ENCODE measurements at places on chromosomes 4 and X.

GRCh38 chr4:22680065-22680642, 12.6 kb upstream of the GBA3 start:
- DNase-seq = no peak

GRCh38 chr4:158778156-158778711, 9.4 kb downstream of the FNIP2 start:
- DNase-seq = no peak

DNA sequence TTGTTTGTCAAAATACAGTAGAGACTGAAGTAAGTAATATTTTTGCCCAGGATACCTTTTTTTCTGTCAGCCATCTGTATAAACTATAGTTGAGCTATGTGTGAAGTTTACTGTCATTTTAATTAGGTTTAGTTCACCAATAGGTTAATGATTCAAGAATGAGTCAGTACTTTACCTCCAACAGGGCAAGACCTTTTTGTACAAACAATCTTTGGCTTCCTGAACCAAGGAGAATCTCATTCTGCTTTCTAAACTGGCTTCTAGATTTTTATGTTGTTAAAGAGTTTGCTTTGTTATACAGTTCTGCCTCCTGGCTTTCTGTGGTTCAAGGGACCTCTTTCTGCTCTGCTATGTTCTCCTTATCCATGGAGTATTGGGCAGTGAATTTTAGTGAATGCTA, 412.0 kb upstream of the NR3C2 start:
- no peak for DNase-seq

- DNase-seq = no peak
These were observed 212.7 kb downstream of the CENPC start for GRCh38 chr4:67332627-67333026.

GRCh38 chr4:20337261-20337664, 85.6 kb downstream of the SLIT2 start:
- DNase-seq = no peak

GRCh38 chrX:15523088-15523487, 22.5 kb downstream of the BMX start:
- DNase-seq = no peak

- no peak for DNase-seq
These were observed 29.9 kb downstream of the HMX1 start for GRCh38 chr4:8841678-8842268.

DNA sequence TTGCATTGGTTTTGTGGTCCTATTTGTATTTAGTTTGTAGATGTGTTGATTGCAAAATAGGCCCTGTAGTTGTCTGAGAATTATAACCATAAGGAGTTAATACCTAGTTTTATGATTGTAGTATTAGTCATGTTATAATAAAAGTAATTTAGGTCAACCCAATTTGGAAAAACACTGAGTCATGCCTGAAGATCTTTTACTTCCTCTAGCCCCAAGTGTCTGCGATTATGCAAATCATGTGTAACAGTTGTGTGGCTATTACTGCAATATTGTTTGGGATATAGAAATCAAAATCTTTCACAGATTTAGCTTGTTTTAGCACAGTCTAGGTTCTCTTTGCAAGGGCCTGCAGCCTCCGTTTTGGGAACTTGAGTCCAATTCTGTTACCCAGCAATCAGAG, 12.6 kb downstream of the SRD5A3 start:
- DNase-seq = no peak

- DNase-seq = peak; percentile 16
These were observed 50.8 kb upstream of the SETD7 start for GRCh38 chr4:139606579-139607501.

DNA sequence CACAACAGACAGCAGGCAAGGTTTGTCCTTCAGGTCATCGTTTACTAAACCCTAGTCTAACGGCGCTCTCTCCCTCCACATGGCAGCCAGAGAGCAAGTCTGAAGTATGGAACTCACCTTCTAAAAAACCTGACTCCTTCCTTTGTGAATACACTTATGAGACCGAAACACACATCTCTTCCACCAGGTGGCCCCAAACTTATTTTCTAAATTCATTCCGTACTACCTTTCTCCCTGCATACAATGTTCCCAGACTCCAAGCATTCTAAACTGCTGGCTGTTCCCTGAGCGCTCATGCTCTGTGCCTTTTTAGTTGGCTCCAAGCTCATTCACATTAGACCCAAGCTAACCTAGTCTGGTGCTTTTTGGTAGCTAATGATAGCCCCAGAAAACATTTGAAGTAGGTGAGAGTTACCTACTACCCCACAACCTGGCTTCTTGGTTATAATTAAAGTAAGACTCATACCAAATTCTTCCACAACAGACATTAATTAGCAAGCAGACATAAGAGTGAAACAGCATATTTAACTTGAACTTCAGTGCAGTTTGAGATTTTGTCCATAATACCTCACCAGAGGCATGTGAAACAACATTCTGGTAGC, 67.6 kb upstream of the DCLK2 start:
- DNase-seq = peak; percentile 15

- no peak for DNase-seq
These were observed 94.6 kb upstream of the GALNT7 start for GRCh38 chr4:173073939-173074500.

- DNase-seq = no peak
These were observed 81.6 kb downstream of the SORBS2 start for GRCh38 chr4:185730387-185730786.

- DNase-seq = peak; percentile 47
These were observed 581 bp downstream of the UBE2K start for GRCh38 chr4:39698424-39699009.

DNA sequence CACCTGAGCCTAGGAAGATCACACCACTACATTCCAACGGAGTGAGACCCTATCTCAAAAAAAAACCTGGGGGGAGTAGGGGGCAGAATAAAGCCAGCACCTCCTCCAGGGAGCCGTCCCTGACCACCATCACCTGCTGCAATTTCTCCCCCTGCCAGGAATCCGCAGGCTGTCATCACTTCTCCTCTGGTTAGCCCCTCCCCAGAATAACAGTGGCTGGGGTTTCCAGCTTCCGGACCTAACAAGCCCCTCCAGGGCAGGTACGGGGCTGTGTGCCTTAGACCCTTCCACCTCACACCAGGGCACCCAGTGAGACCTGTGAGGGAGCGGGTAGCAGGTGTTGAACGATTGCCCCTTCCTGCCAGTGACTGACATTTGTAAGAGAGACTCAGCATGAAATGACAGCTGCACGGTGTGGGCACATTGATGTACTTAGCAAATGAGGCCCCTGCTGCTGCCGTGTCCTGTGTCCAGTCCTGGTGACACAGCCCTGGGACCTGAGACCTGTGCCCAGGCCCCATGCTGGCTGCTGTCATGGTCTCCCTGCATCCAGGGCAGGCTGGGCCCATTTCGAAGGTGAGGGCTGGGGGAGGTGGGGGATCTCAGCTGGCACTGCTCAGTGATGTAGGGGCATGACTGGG, 6.7 kb upstream of the WFS1 start:
- DNase-seq = no peak

DNA sequence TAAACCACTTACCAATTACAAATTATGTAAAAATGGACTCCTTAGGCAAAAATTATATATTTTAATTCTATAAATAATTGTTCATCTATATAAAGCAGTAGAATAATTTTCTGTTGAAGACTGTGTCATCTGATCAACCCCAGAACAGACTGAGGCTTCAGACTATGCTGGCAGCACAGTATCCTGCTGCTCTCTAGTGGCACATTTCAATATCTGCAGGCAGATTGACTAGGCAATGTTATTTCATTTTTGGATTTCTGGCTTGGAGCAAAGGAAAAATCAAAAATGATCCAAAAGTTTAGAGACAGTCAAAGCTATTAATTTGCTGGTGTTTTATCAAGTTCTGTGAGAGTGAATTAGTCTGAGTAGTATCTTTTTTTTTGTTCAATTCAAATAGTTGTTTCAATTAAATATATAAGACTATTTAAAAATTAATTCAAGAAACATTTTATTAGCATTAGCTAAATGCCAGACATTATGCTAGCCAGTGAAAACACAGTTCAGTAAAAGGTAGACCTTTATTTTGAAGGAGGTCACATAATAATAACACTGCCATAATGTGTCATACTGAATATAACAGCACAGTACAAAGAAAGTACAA, 21.3 kb upstream of the SULT1E1 start:
- DNase-seq = peak; percentile 39

DNA sequence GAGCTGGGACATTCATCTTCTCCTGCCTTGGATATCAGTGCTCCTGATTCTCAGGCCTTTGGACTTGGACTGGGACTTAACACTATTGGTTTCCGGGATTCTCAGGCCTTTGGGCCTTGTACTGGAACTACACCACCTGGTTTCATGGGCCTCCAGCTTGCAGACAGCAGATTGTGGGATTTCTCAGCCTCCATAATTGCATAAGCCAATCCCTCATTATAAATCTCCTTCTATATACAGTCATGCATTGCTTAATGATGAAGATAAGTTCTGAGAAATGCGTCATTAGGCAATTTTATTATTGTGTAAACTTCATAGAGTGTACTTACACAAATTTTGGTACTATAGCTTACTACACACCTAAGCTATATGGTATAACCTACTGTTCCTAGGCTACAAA, 8.9 kb upstream of the CCNG2 start:
- DNase-seq = no peak

- no peak for DNase-seq
These were observed 120.1 kb downstream of the PTTG2 start for GRCh38 chr4:38080061-38080974.

GRCh38 chr4:127449449-127449848, 183.3 kb upstream of the INTU start:
- DNase-seq = no peak

GRCh38 chr4:176377780-176378179, 58.0 kb downstream of the SPCS3 start:
- DNase-seq = no peak

DNA sequence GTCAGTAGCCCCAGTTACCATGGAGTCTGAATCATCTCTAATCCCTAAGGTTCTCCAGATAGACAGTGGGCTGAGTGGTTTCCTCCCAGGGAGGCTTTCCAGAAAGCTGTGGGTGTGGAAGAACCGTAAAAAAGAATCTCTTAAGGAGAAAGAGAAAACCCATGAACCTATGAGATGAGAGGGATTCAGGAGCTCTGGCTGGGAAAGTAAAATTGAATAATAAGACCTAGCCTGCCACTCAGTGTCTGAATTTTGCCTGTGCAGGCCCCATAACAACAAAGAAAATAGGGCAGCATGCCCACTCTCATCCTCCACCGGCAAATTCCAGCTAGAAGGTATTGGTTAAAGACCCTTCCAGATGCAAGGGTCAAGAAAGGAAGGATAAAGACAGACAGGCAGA, 16.9 kb downstream of the AWAT2 start:
- no peak for DNase-seq

DNA sequence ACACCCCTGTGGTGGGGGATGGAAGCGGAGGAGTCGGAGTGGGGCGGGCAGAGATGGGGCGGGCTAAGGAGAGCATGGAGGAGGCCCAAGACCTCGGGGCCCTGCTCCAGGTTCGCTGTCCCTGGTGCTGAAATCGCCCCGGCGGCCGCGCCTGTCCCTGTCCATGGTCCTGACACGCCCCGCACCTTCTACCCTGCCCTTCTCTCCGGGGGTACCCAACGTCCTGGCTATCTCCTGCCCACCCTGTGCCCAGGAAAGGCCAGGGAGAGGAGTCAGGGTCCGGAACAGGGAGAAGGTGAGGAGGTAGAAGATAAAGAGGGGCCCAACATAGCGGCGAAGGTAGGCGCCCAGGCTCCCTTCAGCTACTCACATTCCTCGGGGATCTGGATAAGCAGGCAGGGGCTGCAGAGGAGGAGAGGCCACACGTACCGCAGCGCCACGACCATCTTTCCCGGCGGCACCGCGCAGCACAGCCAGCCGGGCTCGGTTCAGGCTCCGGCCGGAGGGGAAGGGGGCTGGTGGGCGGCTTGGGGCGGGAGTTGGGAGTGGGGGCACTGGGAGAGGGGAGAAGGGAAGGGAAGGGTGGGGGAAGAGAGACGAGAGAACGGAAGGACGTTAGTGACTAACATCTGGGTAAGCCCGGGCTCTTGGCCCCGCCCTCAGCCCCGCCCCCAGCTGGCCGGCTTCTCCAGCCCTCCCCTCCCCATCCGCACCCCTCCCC, 10.4 kb downstream of the L1CAM start:
- DNase-seq = peak; percentile 72

- no peak for DNase-seq
These were observed 344.3 kb downstream of the GBA3 start for GRCh38 chr4:23036921-23037495.

DNA sequence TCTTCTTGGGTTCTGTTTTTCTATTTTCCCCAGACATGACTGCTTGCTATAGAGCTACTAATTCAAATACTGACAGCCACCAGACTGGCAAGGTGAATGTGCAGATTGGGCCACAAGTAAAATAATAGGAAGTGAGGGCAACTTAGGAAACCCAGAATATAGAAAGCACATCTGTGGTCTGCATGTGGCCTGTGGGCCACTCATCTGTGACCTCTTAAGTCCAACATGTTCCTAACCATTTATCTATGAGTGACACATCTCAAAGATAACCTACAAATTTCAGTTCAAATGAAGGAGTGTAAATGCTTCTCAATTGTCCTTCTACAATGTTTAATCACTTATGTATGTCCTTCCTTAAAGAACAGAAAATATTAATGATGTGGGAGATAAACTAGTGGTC, 128.9 kb downstream of the REELD1 start:
- DNase-seq = no peak

DNA sequence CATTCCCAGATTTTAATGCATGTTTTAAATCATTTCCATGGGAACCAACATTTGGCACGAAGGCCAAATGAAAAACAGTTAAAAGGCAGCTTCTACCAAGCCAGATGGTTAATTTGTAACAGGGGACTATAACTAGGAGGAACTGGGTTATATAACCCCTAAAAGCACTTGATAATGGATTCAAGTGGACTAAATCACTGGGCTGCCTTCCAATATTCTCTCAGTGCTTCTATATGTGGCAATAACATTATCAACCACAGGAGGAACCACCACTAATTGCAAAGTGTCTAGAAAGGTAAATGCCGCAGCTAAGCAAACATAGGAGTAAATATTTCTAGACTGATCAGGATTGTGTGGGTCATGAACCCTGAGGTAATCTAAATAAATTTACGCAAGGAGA, 391.5 kb downstream of the UBE2NL start:
- DNase-seq = no peak

GRCh38 chr4:27966664-27967063, 1106.0 kb downstream of the STIM2 start:
- no peak for DNase-seq

DNA sequence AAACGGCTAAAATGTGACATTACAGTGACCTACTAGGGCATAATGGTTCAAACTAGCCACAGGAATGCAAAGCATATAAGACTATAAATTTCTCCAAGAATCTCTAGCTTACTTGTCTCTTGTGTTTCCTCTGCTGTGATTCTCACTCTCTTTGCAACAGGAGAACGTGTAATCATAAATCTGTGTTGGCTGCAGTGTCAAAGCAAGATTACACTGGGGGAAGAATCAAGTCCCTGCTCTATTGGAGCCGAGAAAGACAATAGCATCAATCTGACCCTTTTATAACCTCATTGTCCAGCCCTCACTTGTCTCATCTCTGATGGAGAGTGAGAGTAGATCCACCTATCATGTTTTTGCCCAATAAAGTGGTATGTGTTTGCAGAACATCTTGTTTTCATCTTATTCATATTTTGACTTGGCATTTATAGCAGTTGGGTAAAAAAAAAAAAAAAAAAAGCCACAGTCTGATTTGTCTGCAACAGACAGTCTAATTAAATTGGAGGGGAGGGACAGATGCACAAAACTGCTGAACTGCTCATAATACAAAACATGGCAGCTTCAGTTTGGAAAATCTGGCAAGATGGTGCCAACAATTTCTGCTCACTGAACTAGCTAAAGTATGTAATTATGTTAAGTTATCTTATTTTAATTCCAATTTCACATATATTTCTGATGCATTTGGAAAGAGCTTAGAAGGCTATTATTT, 165.0 kb upstream of the GABRA2 start:
- no peak for DNase-seq

All from activated naive CD4-positive, alpha-beta T cell treated with anti-CD3 and anti-CD28 coated beads for 36 hours (primary cell).